ENCODE measurements at places on chromosomes 4 and X.

GRCh38 chr4:177222781-177223180, 86.9 kb upstream of the NEIL3 start:
- DNase-seq, result no peak

DNA sequence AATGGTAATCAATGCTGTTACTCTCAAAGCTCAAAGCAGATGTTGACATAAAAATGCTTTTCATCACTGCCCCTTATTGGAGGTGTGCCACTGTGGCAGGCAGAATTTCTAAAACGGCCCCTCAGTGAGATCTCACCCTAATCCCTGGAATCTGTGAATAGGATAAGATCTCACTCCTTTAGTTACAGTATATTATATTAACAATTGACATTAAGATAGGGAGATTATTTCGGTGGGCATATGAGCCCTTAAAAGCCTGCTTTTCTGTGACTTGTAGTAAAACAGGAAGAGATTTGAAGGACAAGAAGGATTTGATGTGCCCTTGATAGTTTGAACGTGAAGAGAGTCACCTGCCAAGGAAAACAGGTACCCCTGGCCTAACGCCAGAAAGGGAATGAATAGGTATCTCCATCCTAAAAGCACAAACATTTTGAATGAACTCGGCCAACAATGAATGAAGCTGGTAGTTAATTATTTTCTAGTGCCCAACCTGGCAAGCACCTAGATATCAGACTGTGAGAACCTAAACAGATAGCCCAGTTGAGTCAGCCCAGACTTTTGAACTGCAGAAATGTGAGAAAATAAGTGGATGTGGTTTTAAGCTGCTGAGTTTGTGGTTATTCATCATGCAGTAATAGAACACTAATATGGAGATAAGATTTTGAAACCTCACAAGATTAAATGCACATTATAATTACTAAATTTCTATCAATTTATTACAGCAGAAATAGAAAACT, 881.6 kb downstream of the PCDH18 start:
- DNase-seq, result peak; percentile 38

DNA sequence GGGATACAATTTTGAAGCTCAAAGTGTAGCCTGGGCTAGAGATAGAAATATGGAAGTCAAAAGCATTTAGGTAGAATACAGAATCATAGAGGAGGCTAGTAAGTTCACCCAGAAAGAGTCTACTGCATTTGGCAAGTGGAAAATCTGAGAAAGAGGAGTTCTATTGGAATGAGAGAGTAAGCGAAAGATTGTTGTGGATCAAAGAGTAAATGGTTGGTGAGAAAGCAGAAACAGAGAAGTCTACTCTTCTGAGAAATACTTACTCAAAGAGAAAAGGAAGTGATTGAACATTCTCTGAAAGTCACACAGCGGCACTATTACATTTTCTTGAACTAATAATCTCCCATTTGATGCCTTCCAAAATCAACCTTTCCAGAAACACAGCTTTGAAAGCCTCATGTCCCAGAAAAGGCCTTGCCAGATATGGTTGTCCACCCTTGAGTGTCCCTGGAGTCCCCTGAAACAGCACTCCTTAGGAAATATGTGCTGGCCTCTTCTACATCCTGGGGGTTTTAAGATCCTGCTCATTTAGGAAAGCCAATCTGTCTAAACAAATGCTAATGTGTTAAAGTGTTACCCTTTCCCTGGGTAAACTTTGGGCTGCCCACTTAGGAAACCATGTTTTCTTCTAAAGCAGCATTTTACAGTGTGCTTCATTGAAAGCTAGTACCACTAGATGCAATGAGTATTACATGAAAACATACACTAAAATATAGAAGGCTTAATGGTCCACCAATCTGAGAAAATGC, 132.6 kb downstream of the INPP4B start:
- DNase-seq, result no peak

GRCh38 chr4:165724786-165725185, 148.3 kb upstream of the TLL1 start:
- DNase-seq, result no peak

- no peak for DNase-seq
Observed at GRCh38 chr4:88802138-88802537, 104.5 kb upstream of the NAP1L5 start.

- DNase-seq, result no peak
Observed at GRCh38 chr4:139736661-139737060, 71.0 kb downstream of the MGST2 start.

GRCh38 chrX:44314259-44314734, 29.2 kb downstream of the EFHC2 start:
- DNase-seq, result peak; percentile 42

GRCh38 chr4:180636696-180637404, 1606.4 kb upstream of the TENM3 start:
- no peak for DNase-seq
